ENCODE measurements at places on chromosomes 1 and 21. TPM values are rescaled to one million over a fixed set of nuclear protein-coding genes. Genes with fewer than 3 reads are reported as not detected.
A peak's percentile ranks its signal among the peaks of the same experiment; 100 is the strongest.

DNA sequence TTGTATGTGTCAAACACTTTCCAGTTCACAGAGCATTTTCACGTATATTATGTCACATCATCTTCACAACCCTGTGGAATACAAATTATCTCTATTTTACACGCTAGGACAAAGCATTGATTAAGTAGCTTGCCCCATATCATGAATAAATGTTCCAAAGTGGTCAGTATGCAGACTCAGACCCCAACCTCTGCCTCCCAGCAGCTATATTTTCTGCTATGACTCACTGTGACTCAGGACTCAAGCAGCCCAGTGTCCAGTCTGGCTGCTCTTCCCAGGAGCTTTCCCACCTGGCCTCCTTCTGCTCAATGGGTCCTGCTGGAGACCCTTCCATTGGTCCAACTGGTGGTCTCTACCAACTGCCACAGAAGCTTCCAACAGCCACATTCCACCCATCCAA, 56.0 kb upstream of the RAP1A start:
- DNase-seq: no peak

DNA sequence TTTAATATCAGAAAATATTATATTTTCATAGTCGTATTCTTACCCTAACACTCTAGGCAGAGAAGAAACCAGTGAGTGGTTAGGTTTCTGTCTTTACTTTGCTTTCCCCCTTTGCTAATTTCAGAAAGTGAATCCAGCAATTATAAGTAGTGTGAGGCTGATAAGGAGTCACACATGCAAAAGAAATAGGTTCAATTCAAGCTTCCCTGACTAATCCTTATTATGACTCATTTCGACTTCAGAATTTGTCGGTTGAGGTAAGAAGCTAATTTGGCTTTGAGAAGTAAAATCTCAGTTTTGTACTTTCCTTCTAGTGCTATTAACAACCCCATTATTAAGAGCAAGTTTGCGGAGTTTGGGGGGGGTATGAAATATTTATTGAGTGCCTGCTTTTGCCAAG, 22.4 kb downstream of the ESRRG start:
- DNase-seq: no peak

GRCh38 chr1:212267460-212267859, 17.8 kb upstream of the PPP2R5A start:
- no peak for DNase-seq

DNA sequence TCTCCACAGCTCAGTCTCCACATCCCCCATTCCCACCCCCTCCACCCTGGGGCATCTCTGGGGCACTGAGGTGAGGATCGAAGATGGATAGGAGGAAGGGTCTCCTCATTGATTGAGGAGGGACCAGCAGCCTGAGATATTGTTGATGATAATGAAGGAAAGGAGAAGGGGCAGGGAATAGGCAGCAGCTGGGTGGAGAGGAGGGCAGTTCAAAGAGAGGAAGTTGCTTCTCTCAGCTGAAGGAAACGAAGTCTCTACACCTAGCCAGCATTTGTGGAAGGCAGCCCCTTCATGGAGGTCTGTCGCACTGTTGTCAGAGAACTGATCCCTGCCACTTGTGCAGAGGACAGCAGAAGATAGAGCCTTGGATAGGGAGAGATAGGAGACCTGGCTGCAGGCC, 5.7 kb downstream of the KNCN start:
- no peak for DNase-seq

DNA sequence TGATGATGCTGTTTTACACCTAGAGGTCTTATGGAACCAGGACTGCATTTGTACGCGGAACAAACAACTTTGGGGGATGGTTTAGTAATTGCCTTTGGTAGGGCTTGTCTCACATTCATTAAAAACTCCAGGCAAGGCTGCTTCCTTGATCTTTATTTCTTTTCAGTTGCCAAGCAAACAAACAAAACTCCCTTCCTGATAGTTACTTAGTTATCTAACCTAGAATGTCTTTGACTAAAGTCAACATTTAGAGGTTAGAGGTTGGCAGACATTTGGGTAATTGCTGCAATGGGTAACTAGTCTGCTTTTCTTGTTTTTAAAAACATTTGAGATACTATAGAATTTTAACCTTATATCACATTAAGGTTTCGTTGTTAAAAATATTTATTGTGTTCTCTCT, 500.9 kb upstream of the PTBP2 start:
- no peak for DNase-seq

DNA sequence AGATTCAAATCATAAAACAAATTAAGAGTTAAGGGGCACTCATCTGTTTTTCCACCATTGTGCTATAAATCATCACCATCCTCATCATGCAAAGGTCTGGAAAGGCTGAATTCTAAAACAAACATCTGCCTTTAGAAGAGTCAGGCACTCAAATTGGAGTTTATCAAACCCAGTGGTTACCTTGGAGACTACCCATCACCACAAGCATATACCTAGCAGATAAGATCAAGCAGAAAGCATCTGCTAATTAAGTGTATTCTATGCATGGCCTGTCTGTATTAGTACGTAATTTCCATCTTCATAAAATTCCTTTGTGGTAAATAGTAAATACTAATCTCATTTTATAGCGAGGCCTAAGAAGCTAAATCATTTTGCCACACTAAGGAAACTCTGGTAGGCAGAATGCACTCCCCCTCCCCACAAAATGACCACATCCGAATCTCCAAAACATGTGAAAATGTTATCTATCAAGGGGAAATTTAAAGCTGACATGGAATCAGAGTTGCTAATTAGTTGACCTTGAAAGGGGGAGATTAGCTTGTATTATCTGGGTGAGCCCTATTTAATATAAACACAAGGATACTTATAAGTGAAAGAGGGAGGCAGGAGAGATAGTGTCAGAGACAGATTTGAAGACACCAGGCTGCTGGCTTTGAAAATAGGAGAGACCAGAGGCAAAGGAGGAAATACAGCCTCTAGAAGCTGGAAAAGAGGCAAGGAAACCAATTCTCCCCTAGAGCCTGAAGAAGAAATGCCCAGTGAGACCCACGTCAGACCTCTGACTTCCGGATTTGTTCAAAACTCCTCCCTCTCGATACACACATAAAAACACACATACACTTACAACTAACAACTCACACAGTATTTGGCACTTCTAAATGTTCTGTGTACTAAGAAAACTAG, 23.2 kb downstream of the ARID4B start:
- peak; percentile 27 for DNase-seq

GRCh38 chr1:47208374-47208850, 18.6 kb upstream of the PDZK1IP1 start:
- DNase-seq: no peak

DNA sequence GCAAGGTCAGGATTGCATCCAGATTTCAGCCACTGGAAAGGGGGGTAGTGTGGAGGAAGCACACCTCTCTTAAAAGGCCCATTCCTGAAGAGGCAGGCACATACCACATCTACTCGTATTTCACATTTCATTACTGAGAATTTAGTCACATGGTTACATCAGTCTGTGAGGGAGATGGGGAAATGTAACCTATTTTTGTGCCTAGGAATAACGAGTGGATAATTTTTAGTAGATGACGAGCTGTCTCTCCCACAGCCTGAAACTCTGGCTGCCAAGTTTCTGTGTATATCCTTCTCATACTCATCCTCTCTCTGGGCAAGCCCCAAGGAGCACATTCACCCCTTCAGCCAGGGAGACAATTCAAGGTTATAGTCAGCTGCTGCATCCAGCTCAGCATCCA, 10.3 kb upstream of the C21orf91 start:
- no peak for DNase-seq

DNA sequence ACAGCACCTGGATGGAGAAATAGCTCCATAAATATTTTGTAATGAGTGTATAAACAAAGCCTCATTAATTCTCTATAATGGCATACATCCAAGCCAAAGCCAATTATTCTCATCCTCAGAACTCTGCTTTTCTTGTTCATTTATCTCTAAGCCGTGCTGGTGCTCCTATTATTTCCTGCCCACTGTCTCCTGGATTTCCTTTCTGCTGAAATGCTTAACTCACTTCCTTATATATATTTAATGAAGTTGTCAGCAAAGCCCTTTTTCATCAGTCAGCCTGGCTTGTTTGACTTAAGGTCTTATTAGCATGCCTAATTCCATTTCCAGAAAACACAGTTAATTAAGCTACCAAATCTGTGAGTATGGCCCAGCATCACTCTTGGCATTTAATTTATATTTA, 93.4 kb downstream of the SLC25A24 start:
- no peak for DNase-seq

DNA sequence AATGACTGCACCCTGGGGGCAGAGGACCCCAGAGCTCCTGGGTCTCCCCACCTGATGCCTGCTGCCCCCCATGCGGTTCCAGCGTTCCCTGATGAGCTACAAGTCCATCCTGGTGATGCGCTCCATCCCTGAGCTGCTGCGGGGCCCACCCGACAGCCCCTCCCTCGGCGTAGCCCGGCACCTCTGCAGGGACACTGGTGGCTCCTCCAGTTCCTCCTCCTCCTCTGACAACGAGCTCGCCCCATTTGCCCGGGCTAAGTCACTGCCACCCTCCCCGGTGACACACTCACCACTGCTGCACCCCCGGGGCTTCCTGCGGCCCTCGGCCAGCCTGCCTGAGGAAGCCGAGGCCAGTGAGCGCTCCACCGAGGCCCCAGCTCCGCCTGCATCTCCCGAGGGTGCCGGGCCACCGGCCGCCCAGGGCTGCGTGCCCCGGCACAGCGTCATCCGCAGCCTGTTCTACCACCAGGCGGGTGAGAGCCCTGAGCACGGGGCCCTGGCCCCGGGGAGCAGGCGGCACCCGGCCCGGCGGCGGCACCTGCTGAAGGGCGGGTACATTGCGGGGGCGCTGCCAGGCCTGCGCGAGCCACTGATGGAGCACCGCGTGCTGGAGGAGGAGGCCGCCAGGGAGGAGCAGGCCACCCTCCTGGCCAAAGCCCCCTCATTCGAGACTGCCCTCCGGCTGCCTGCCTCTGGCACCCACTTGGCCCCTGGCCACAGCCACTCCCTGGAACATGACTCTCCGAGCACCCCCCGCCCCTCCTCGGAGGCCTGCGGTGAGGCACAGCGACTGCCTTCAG, 35.5 kb downstream of the TRIM11 start:
- no peak for DNase-seq

DNA sequence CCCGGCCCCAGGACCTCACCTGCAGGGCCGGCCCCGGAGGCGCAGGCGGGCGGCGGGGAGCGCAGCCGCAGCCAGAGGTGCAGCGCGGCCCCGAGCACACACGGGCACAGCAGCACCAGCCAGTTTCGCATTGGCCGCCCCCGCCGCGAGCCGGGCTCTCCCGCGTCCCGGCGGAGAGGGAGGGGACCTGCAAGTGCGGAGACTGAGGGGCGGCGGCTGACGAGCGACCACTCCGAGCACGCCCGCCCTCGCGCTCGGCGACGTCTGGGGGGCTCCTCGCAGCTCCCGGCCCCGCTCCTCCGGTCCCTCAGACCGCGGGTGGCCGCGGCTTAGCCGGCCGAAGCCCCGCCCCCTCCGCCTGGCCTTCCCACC, at the start of gene B3GALNT2:
Gene B3GALNT2, minus strand, starts transcription at position 331 of the 372 bp plus-strand sequence. Its CDS starts 200 bp downstream, at position 131.
- DNase-seq: no peak

GRCh38 chr1:206030191-206030590, 6.5 kb upstream of the CTSE start:
- DNase-seq: no peak

DNA sequence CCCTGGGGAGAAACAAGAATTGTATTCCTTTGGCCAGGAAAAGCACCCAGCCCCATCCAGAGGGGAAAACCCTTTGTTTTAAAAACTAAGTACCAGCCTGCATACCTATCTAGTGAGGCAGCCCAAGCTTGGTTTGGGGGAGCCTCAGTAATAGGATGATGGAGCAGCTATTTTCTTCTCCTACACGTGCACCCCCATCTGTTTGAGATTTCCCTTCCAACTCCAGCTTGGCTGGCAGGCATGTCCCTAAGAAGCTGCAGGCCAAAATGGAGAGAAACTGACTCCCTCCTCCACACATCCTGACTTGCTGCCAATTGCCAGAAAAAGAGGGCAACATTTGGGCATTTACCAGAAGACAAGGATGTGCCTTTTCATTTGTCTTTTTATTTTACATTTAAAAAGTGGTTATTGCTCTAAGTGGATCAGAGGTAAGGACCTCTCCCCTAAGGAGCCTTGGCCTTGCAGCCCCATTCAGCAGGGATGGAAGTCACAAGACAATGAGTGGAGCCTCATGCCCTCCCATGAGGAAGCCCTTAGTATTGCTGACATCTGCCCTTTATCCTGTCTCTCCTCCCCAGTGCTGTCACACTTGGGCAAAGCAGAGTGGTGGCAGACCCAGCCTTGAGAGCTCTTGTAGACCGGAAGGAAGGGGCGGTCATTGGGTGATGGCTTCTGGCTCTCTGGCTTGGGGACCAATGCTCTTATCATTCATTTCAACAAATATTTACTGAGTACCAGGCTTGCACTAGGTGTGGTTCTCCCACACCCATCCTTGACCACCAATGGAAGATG, 8.6 kb downstream of the FNDC5 start:
- DNase-seq: no peak

DNA sequence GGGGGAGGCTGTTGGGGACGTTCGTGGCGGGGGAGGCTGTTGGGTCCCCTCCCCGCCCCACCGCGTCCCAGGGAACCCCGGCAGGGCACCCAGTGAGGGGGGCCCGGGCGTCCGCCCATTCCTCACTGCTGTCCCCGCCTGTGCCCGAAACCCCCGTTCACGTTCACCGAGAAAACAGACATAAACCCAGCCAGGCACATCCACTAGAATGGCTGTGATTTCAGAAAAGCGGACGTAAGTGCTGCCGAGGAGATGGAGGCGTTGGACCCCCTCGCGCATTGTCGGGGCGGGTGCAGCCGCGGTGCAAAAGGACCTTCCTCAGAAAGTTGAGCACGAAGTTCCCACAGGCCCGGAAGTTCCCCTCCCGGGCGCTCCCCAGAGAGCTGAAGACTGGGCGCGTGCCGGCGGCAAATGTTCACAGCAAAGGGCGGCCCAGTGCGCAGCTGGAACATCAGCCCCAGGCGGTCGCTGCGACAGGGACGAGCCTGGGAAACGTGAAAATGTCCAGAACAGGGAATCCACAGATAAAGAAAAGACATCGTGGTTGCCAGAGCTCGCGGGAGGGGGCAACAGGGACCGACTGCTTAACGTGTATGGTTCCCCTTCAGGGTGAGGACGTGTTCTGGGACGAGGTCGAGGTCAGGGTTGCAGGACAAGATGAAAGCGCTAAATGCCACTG, 18.5 kb upstream of the SAMD11 start:
- peak; percentile 89 for DNase-seq

DNA sequence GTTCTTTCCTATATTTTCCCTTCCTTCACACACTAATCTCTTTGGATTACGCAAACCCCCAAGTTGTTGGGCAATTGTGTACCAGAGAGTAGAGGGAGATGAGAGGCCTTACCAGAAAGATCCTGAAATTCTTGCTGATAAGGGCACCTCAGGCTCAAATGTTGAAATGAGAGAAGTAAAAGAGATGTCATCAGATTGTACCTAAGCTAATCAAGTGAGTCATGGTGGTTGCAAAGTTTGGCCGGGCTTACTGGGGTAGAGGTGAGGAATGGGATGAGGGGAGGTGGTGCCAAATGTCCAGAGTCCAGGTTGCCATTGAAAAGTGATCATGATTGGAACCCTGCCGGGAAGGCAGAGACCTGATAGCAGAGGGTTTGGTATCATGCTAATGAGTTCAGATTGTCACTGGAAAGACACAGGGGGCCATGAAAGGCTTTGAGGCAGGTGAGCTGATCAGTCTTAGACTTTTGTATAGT, 43.1 kb downstream of the OPTC start:
- DNase-seq: peak; percentile 31

CATSPERE gene
- total RNA-seq: 2.0 TPM

TBX15 gene
- total RNA-seq: 0.28 TPM

LGR6 gene
- total RNA-seq: 4.1 TPM

UBE2U gene
- total RNA-seq: not detected

GNG4 gene
- 0.57 TPM for total RNA-seq
